ENCODE measurements at places on chromosomes 16 and 17. TPM values are rescaled to one million over a fixed set of nuclear protein-coding genes. Genes with fewer than 3 reads are reported as not detected.

GRCh38 chr16:88929091-88929445 is 47.9 kb downstream of the CBFA2T3 start:
- DNase-seq, result no peak
- no peak overlapping the region for H3K27ac ChIP-seq
- peaks cover 25% of the 10 kb centered on the region for H3K4me1 ChIP-seq
- H3K27me3 ChIP-seq, result no peaks in the 10 kb centered on the region
- no peak overlapping the region for H3K4me3 ChIP-seq

DNA sequence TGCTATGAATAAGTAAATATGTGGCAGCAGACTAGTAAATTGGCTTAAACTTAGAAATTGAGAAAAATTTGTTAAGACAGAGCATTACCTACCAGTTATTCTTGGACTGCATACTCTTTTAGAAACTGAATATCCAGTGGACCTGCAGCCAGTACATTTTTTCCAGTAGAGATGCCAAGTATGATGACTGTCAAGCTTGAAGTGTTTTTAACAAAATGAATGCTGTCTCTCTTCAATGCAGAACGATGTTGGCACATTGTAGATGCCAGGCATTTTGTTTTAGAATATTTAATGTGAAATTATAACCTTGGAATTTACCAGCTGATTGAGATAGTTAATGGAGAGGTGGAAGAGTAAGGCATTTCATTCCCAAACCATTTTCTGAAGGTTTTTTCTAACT is 52.5 kb downstream of the NFAT5 start:
- H3K4me1 ChIP-seq, result peaks cover 69% of the 10 kb centered on the region
- H3K27ac ChIP-seq, result no peak overlapping the region
- no peak overlapping the region for H3K4me3 ChIP-seq
- DNase-seq, result no peak
- no peaks in the 10 kb centered on the region for H3K36me3 ChIP-seq

DNA sequence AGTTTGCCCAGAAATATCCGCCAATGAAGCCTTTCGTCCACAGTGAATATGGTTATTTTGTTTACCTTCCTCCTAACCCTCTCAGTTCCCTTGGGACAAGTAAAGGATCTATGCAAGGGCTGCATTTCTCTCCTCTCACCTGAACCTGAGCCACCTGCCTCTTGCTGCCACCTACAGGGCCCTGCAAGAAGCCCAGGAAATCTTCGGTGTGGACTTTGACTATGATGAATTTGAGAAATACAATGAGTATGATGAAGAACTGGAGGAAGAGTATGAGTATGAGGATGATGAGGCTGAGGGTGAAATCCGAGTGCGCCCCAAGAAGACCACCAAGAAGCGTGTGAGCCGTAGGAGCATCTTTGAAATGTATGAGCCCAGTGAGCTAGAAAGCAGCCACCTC is 14.0 kb downstream of the SUPT6H start:
- no peak overlapping the region for H3K27ac ChIP-seq
- DNase-seq, result no peak
- no peaks in the 10 kb centered on the region for H3K4me1 ChIP-seq
- H3K27me3 ChIP-seq, result no peaks in the 10 kb centered on the region
- H3K36me3 ChIP-seq, result peaks cover 4% of the 10 kb centered on the region

- H3K4me3 ChIP-seq, result no peak overlapping the region
- DNase-seq, result no peak
- peaks cover 43% of the 10 kb centered on the region for H3K4me1 ChIP-seq
- H3K27ac ChIP-seq, result no peak overlapping the region
Observed at GRCh38 chr16:74661064-74661463, 5.6 kb downstream of the RFWD3 start.

GRCh38 chr16:69593751-69594255 is 28.0 kb downstream of the NFAT5 start:
- H3K4me1 ChIP-seq, result peaks cover 42% of the 10 kb centered on the region
- H3K4me3 ChIP-seq, result no peak overlapping the region
- H3K36me3 ChIP-seq, result no peaks in the 10 kb centered on the region
- H3K27ac ChIP-seq, result no peak overlapping the region
- H3K27me3 ChIP-seq, result no peaks in the 10 kb centered on the region

GRCh38 chr17:57243171-57243622 is 13.1 kb upstream of the MSI2 start:
- H3K27me3 ChIP-seq, result no peaks in the 10 kb centered on the region
- DNase-seq, result no peak
- no peak overlapping the region for H3K27ac ChIP-seq
- H3K36me3 ChIP-seq, result no peaks in the 10 kb centered on the region

DNA sequence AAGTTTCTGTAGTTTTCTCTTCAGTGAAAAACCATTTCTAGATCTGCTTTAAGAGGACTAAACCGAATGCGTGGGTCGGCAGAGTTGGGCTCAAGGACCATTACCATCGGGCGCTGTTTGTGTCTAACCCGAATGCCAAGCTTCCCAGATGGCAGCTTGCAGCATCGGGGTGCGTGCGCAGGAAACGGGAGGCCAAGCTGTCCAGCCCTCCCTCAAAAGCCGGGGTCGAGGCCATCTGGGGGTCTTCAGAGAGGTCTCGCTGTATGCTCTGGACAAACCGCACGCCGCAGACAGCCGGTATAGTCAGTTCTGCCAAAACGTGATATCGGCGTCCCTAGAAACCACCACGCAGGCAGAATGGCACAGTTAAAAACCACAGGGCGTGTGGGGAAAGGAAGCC is 178.8 kb downstream of the BANP start:
- H3K27me3 ChIP-seq, result no peaks in the 10 kb centered on the region
- H3K27ac ChIP-seq, result no peak overlapping the region
- no peak overlapping the region for H3K4me3 ChIP-seq
- H3K4me1 ChIP-seq, result no peaks in the 10 kb centered on the region

DNA sequence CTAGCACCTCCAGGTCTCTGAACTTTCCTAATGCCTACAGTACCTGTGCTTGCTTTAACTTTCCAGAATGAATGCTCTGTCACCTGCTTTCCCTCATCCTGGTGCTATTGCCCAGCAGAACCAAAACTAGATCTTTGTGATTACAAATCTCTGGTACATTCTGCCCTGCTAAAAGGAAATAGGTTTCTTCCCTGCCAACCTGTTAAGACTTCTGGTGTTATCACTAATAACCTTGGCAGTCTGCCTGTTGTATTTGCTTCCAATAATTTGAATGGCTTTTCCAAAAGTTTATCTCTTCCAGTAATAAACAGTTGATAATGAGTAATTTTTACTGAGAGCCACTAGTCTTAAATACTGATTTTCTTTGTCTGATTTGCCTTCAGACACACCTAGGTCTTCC is 15.4 kb downstream of the PDZD9 start:
- no peak overlapping the region for H3K27ac ChIP-seq
- H3K4me1 ChIP-seq, result peaks cover 18% of the 10 kb centered on the region
- no peak for DNase-seq
- no peak overlapping the region for H3K4me3 ChIP-seq
- H3K27me3 ChIP-seq, result no peaks in the 10 kb centered on the region
- peaks cover 4% of the 10 kb centered on the region for H3K36me3 ChIP-seq

GRCh38 chr16:20191566-20191965 is 117.9 kb upstream of the GPR139 start:
- DNase-seq, result no peak
- H3K4me3 ChIP-seq, result no peak overlapping the region
- H3K36me3 ChIP-seq, result no peaks in the 10 kb centered on the region
- H3K27me3 ChIP-seq, result no peaks in the 10 kb centered on the region

GRCh38 chr17:57115916-57116315 is 30.9 kb downstream of the AKAP1 start:
- no peak overlapping the region for H3K27ac ChIP-seq
- DNase-seq, result no peak
- peaks cover under 1% of the 10 kb centered on the region for H3K4me1 ChIP-seq
- H3K36me3 ChIP-seq, result peaks cover 6% of the 10 kb centered on the region
- H3K4me3 ChIP-seq, result no peak overlapping the region
- no peaks in the 10 kb centered on the region for H3K27me3 ChIP-seq

- DNase-seq, result no peak
- H3K4me1 ChIP-seq, result no peaks in the 10 kb centered on the region
- H3K4me3 ChIP-seq, result no peak overlapping the region
- no peak overlapping the region for H3K27ac ChIP-seq
- H3K27me3 ChIP-seq, result no peaks in the 10 kb centered on the region
- no peaks in the 10 kb centered on the region for H3K36me3 ChIP-seq
Observed at GRCh38 chr16:72380283-72380682, 208.3 kb upstream of the PMFBP1 start.

GRCh38 chr16:77137045-77137444 is 53.9 kb upstream of the MON1B start:
- no peaks in the 10 kb centered on the region for H3K4me1 ChIP-seq
- no peaks in the 10 kb centered on the region for H3K27me3 ChIP-seq
- DNase-seq, result no peak
- no peak overlapping the region for H3K4me3 ChIP-seq

DNA sequence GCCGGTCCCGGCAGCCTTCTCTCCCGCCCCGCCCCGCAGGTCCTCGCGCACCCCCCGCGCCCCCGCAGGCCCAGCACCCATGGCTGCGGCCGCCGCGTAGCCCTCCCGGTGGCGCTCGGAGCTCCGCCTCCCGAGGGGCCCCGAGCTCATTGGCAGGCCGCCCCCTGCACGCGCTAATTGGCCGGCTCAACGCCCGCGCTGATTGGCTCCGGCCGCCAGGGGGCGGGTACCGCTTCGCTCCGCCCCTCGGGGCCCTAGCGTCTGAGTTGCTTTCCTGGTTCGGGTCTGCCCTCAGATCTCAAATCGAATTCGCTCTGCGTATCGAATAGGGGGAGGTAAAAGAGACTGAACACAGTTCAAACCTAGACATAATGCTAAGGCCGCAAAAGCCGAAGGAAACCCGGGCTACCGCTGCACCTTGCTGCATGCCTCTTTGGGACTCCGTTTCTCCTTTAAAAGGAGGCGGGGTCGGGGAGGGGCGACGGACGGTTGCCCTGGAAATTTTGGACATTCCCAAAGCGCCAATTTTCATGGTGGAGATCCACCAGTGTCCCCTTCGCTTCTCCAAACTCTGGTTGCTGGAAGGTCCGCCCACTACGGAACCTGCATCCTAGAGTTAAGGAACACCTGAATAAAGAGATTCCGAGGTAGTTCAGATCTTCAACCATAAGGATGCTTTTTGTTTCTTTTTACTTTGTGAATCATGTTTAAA is at the start of gene DEXI:
Gene DEXI (minus strand): TSS at position 117 of the 712 bp plus-strand sequence. CDS start 463 bp downstream, outside the sequence.
- H3K27me3 ChIP-seq, result no peaks in the 10 kb centered on the region
- H3K4me1 ChIP-seq, result peaks cover 82% of the 10 kb centered on the region
- peak within 1 kb of the TSS; percentile 83 for H3K27ac ChIP-seq
- peak within 1 kb of the TSS; percentile 80 for H3K4me3 ChIP-seq
- no peaks in the 10 kb centered on the region for H3K36me3 ChIP-seq

GRCh38 chr16:79170555-79171246 is 429.8 kb downstream of the MAF start:
- no peak for DNase-seq
- H3K36me3 ChIP-seq, result no peaks in the 10 kb centered on the region
- no peak overlapping the region for H3K27ac ChIP-seq
- H3K27me3 ChIP-seq, result no peaks in the 10 kb centered on the region
- H3K4me1 ChIP-seq, result no peaks in the 10 kb centered on the region

- no peak for DNase-seq
- no peak overlapping the region for H3K27ac ChIP-seq
- H3K4me3 ChIP-seq, result no peak overlapping the region
- no peaks in the 10 kb centered on the region for H3K27me3 ChIP-seq
- no peaks in the 10 kb centered on the region for H3K4me1 ChIP-seq
Observed at GRCh38 chr17:72204742-72205141, 83.9 kb downstream of the SOX9 start.

GRCh38 chr17:70123193-70123592 is 46.1 kb upstream of the KCNJ2 start:
- H3K36me3 ChIP-seq, result no peaks in the 10 kb centered on the region
- H3K4me3 ChIP-seq, result no peak overlapping the region
- H3K27me3 ChIP-seq, result no peaks in the 10 kb centered on the region

- H3K4me1 ChIP-seq, result peaks cover 52% of the 10 kb centered on the region
- peak overlapping the region; percentile 90 for H3K27ac ChIP-seq
- H3K4me3 ChIP-seq, result peak overlapping the region; percentile 71
- DNase-seq, result no peak
- H3K36me3 ChIP-seq, result no peaks in the 10 kb centered on the region
Observed at GRCh38 chr17:50708050-50709000, 611 bp upstream of the ANKRD40 start.

DNA sequence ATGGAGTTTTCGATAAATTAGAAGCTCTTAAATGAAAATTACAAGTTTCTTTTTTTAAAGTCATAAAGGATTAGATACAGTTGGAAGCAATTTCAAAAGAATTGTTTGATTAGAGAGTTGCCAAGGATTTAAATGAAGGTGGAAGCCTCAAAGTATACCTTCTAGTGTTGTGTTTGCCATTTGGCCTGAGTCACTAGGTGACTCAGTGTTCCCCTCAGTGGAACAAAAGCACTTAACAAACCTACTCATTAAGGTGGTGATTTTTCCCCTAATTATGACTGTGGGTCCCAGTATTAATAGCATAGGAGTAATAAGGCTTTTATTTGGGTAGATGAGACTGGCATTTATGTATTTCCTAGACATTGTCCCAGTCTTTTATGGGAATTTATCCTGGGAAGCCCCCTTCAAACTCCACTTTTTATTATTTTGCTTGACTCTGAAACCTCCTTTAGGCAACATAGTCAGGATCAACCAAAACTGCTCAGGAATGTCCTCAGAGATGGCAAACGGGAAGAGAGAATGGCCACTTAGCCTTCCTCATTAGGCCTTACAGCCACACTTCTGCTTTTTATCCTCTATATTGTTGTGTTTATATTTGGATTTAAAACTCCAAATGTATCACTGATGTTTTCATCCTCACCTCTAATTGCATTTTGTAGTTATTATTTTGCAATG is 161.0 kb downstream of the FTO start:
- H3K4me3 ChIP-seq, result no peak overlapping the region
- no peak for DNase-seq
- peaks cover 8% of the 10 kb centered on the region for H3K4me1 ChIP-seq
- no peaks in the 10 kb centered on the region for H3K36me3 ChIP-seq
- H3K27me3 ChIP-seq, result no peaks in the 10 kb centered on the region

DNA sequence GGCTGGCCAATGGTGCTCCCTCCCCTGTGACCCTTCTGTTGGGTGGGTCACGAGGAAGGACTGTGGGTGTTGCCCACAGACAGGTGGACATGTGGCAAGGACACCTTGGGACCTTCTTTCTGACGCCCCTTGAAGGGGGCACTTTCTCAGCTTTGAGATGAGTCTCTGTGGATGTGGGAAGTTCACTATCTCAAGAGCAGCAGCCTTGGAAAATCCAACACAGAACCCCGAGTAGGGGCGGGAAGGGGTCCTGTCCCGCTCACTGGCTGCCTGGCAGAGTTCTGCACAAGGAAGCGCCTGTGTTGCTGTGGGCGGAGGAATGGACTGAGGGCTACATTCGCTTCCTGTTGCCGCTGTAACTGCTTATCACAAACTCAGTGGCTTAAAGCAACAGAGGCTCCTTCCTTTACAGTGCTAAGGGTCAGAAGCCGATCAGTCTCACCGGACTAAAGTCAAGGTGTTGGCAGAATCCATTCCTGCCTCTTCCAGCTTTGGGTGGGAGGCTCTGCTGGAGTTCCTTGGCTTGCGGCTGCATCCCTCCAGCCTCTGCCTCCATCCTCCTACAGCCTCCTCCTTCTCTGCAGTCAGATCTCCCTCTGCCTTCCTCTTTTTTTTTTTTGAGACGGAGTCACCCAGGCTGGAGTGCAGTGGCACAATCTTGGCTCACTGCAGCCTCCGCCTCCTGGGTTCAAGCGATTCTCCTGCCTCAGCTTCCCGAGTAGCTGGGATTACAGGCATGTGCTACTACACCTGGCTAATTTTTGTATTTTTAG is 305.2 kb downstream of the SEC14L1 start:
- peaks cover 97% of the 10 kb centered on the region for H3K4me1 ChIP-seq
- no peaks in the 10 kb centered on the region for H3K36me3 ChIP-seq
- H3K27me3 ChIP-seq, result no peaks in the 10 kb centered on the region
- H3K27ac ChIP-seq, result peak overlapping the region; percentile 85
- no peak overlapping the region for H3K4me3 ChIP-seq

KRTAP4-5 gene
- total RNA-seq, result not detected

KCNH4 gene
- not detected for total RNA-seq

SLC25A10 gene
- 2.9 TPM for total RNA-seq

SLC5A10 gene
- total RNA-seq, result not detected

SPAG5 gene
- total RNA-seq, result 8.3 TPM

WNK4 gene
- total RNA-seq, result 1.2 TPM

ESRP2 gene
- total RNA-seq, result 71.0 TPM

DLX4 gene
- total RNA-seq, result 1.2 TPM

PEMT gene
- total RNA-seq, result 37.3 TPM
